ENCODE measurements at places on chromosomes 5 and 9.
A peak's percentile ranks its signal among the peaks of the same experiment; 100 is the strongest.

DNA sequence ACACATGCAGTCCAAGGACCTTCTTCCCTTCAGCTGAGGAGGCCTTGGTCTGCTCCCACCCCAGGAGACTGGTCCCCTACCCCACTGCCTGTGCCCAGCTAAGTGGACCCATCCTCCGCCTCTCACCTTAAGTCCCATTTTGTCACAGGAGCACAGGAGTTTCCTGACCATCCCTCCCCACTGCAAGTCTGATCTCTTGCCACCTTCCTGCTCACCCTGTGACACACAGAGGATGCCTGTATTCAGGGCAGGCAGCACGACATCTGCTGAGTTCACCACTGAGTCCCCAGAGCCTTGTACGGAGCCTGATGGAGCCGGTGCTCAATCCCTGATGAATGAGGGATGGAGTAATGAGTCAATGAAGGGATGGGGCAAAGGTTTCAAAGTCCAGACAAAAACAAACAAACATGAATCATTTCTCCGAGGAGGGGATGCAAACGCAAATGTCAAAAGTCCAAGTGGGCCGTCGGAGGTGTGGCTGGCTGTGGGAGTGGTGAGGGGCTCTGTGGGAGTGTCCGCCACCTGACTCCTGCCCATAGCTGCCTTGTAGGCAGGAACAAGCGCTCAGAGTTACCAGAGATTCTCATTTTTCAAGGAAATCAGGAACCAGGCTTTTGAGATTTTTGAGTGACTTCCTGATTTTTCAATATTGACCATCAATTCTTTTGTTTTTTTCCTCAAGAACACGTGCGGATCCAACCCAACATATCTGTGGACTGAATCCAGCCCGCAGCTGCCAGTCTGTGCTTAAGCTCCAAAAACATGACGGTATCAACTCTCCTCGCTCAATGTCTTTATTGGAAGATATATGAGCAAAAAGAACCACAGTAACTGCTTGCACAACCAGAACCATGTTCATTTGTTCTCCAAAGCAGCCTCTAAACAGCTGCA lies 4.4 kb downstream of the RAPGEF1 start:
- peak; percentile 72 for DNase-seq

DNA sequence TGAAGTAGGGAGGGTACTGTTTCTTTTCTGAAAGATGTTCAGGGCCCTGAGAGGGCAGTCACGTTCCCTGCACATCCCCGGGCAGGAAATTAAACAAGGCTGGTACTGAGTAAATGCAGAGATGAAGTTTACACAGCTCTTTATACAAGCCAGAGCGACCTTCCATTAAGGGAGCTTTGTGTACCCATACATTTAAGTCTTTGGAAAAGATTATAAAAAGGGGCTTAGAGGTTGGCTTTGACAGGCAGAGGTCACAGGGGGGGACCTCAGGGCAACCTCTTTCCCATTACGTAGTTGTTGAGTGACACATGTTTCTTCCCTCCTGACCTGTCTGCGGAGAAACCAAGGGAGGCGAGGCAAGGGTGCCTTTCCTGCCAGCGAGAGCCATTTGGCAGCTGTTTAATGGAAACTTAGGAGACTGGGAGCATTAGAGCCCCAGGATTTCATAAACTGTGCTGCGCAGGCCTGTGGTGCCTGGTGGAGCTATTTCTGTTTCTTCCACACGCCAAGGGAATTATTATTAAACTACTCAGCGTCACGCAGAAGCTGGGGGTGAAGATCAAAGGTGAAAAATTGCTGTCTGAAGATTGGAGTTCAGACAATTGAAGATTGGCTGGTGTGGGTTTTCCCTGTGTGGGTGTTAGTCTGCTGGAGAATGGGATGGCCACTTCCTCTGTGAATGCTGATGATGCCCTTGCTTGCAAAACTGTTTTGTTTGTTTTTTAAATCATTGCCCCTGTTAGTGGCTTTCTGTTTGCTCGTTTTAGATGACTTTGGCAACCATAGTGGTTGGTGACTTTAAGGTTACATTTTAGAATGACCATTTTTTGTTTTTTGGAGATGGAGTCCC lies 3.2 kb upstream of the SMIM32 start:
- DNase-seq: no peak

GRCh38 chr9:114830546-114830945 lies 24.7 kb upstream of the TNFSF15 start:
- no peak for DNase-seq

DNA sequence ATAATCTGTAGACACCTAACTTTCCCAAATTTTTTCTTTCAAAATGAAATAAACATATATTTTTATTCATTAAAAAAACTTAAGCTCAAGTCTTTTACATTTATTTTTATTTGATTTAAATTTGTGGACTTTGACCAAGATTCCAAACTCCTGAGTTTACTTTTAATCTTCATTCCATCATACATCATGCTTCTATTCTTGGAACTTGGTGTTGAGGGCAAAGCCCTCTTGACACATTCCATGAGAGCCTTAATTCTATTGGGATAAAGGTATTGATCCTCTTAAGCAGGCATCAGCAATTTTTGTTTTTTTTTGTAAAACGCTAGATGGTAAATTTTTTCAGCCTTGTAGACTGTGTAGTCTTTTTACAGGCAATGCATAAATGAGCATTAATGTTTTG lies 53.6 kb downstream of the FBXO4 start:
- no peak for DNase-seq

DNA sequence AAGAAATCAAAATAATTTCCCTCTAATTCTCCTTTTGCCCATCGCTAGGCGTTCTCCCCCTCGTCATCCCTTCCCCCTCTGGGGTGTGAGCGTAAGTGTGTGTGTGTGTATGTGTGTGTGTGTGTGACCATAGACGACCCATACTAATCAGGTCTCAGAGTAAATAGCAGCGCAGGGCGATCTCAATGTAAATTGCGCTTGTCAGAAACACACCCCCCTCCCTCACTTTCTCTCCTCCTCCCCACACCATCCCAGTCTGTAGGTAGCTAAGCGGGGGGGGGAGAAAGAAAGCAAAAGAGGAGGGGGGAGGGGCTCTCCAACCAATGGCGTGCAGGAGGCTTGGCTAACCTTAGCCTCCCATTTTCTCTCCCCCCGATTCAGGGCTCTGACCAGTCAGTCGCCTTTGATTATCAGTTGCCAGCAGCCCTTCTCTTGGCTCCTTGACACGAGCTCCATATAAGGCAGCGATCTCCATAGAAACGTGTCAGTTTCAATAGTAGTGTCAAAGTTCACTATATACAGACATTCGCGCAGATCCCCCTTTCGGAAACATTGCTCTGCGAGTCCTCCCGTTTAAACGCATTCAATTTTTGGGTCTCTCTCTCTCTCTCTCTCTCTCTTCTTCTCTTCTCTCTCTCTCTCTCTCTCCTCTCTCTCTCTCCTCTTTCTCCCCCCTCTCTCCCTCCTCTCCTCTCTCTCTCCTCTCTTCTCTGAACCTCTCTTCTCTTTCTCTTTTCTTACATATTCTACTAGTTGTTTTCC lies at the start of gene NR2F1:
NR2F1 (plus strand) TSS at position 546 of the 762 bp plus-strand sequence. CDS start 1,802 bp downstream, outside the sequence.
- DNase-seq: peak; percentile 55

DNA sequence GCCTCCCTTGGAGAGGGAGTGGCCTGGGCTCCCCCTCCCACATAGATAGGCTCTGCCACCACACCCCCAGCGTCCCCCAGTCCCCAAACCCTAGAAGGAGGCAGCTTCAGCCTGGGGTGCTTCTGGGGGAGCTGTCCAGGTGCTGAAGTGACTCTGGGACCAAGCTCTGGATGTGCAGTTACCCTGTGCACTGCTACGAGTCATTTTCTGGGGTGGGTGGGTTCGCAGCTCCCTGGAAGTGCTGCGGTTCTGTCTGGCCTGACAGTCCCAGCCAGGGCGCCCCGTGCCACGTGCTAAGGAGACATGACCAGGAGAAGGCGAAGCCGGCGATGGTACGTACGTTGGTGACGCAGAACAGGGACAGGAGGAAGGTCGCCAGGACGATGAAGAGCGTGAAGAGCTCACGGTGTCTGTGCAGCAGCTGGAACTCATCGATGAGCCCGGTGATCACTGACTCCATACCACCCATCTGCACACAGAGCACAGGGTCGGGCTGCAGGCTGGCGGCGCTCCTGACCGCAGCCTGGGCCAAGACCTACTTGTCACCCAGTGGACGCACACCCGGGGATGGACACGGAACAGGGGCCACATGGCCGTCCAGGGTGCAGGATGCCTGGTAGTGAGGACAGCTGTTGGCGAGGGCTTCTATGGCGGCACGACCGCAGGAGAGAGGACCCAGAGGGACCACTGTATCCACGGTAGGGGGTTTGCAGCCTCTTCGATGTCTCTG lies 35.7 kb downstream of the SLC6A3 start:
- DNase-seq: no peak

DNA sequence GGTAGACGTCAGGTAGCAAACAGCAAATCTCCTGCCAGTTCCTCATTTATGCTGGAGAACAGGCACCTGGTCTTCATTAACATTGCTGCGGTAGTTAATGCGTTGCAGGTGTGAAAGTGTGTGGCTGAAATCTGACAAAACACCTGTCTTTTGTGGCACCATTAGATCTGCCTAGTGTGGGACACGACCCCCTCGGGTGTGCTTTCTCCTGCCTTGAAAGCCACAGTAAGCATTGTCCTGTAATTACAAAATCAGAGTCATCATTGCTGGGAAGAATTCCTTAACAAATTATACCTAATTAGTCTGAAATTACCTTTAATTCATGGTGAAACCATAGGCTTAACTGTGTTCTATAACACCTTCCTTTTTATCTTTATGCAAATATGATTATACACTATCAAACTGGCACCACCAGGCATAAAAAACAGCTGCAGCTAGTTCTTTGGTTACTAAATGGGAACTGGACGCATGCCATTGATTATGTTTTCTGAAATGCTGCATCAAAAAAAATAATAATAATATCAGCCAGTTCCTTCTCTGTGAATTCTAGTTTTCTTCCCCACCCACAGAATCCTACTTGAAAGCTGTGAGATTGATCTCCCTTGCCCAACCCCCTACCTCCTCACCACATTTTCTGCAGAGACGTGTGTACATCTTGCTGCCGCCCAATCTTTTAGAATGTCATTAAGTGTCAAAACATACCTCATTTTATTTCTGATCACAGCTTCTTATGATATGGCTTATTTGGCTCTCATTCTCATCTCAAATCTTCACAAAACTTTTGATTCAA lies 374.0 kb downstream of the NFIB start:
- no peak for DNase-seq

- DNase-seq: no peak
Observed at GRCh38 chr5:10467281-10468198, 25.9 kb downstream of the ROPN1L start.

- DNase-seq: no peak
Observed at GRCh38 chr5:33855396-33855795, 36.4 kb downstream of the ADAMTS12 start.

DNA sequence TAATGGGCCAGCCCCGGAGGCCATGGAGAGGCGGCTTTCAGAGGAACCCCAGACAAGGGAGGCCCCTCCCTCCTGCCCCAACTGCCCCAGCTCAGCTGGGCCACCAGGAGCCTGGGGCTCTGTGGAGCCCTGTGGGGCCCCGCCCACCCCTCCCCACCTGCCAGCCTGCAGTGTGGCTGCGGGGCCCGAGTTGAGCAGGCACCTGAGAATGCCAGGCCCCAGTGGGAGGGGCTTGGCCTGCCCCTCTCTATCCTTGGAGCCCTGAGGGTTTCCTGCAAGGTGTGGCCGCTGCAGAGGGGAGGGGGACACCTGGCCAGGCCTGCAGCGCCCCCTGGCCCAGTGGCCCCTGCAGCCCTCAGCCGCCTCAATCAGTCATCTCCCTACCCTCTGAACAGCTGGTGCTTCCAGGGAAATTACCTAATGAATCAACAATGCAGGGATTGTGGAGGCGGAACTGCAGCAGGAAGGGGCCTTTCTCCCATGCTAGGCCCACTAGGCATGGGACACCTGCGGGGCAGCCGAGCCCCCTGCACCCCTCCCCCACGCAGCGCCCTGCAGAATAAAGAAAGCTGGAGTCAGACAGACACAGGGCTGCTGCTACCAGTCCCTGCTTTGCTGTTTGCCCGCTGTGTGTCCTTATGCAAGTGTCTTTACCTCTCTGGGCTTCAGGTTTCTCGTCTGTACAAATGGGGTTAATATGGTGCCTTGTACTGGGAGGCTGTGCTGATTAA lies 48.0 kb downstream of the LMX1B start:
- no peak for DNase-seq

- DNase-seq: no peak
Observed at GRCh38 chr9:80954521-80954920, 734.8 kb downstream of the TLE1 start.

DNA sequence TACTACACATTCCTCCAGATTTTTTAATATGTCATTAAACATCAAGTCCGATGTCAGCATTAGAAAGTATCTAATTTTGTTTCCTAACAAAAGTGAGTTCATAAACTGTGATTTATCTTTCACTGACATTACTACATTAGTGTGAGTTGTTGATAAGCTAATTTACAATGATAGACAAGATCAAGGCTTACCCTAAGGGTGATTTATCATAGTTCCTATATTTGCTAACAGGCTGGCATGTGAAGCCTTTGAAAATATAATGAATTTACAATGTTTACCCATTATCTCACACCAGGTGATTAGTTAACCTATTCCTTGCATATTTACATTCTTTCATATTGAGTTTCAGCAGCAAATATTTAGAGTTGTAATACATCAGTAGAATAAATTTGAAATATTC lies 1096.9 kb upstream of the NUDT12 start:
- DNase-seq: no peak

DNA sequence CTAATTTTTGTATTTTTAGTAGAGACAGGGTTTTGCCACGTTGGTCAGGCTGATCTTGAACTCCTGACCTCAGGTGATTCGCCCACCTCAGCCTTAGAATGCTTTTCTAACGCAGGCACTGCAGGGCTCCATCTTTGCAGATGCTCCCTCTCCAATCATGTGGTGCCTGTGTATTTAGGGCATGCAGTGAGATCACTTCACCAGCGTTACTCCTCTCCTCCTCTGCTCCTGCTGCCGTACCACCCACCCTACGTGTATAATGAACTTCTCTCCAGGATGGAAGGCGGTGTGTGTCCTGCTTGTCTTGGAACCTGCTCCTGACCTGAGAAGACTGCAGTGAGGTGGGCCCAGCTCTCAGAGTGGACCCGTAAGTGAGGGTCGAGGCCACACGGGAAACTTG lies 13.6 kb upstream of the CFAP157 start:
- no peak for DNase-seq

DNA sequence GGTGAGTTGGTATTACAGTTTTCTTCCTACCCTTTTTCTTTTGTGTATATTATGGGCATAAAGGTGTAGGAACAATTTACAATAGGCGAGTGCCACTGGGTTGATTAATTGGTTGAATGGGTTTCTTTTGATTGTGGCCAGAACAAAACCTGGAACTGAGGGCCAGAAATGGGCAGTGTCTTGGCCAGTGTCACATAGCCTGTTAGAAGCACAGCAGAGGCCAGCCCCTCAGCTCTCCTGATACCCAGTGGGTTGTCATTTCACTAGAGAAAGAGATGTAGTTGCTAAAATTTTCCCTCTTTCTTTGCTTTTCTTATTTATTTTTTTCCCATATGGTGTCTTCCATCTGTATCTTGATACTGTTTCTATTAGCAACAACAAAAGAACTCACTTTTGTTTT lies 38.8 kb upstream of the SEMA6A start:
- DNase-seq: no peak

- DNase-seq: no peak
Observed at GRCh38 chr9:125987420-125987819, 240.2 kb downstream of the PBX3 start.
